GM12864 (cell line): ENCODE measurements at places on chromosomes 7 and 10.

- DNase-seq, result no peak
Measured at GRCh38 chr7:118898284-118898683, 673.8 kb downstream of the ANKRD7 start.

GRCh38 chr7:303884-304573 is 14.1 kb downstream of the FOXL3 start:
- DNase-seq, result no peak

DNA sequence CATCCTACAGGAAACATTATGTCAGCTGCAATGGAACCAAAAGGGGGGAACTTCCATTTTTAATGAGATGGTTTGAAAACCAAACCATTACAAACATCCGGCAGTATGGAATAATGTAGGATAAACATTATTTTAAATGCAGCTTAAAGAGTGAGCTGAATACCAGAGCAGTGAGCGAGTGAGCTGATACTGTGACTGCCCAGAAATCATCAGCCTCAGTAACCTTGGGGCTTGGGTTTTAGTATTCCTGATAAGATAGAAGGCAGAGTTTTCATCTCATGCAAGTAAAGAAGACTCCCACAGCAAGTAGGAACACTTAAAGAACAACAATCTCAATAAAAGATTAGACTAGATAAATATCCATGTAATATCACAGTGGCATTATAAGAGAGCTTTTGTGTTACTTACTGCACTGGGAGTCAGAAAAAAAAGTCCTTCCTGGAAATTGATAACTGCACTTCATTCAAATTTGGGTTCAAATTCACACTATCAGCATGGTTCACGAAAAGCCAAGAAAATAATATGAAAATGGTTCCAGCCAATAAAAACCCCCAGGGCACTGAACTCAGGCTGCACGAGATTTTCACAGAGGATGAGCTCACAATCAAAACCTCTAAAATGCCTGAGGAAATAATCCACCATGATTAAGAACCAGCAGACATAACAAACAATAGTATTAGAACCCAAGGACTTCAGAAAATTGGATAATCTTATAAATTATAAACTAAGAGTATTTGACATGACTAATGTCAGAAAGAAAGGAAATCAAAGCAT is 115.7 kb downstream of the MTPAP start:
- no peak for DNase-seq

GRCh38 chr10:72000073-72001032 is 36.2 kb downstream of the CHST3 start:
- no peak for DNase-seq

DNA sequence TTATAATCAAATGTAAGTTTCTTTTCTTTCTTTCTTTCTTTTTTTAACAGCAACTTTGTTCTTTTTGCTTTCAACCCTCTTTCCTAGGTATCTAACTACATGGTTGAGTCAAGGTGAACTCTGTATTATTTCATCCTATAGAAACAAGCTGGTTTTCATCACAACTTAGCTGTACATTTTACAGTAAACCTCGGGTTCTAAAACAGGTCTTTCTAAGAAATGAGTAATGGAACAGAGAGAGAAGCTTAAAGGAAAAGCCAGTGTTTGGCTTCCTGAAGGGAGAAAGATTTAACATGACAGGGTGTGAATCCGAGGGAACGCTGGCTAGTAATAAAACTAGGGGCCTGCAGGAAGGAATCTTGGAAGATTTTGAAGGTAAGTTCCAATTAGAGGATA is 143.4 kb upstream of the ITGB1 start:
- DNase-seq, result no peak

DNA sequence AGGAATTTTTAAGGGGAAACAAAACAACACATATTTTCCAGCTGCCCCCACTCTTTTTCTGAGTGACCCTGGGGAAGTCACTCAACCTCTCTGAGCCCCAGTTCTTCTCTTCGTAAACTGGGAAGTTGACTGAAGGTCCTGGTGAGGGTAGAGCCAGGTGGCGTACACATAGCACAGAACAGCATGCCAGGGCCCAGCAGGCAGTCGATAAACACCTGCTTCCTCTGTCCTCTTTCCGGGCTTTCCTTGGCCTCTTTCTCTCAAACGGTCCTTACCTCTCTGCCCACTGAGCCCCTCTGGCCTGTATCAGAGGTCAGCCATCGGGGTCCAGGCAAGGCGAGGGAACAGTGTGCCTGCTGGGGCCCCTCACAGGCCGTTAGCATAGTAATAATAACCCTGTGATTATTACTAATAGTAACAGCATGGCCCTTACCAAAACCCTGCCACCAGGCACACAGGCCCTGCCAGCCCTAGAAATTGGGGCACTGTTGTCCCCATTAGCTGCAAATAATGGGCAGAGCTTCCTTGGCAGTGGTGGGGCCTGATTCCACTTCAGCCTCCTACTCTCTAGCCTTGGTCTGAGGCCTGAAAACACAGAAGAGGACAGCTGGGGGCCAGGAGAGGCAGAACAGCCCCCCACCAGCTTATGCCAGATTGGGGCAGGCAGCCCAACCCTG is 37.3 kb upstream of the SLC29A3 start:
- no peak for DNase-seq

GRCh38 chr10:75098902-75099673 is 12.4 kb upstream of the SAMD8 start:
- no peak for DNase-seq

- no peak for DNase-seq
Measured at GRCh38 chr10:70990681-70991080, 102.3 kb upstream of the PCBD1 start.

DNA sequence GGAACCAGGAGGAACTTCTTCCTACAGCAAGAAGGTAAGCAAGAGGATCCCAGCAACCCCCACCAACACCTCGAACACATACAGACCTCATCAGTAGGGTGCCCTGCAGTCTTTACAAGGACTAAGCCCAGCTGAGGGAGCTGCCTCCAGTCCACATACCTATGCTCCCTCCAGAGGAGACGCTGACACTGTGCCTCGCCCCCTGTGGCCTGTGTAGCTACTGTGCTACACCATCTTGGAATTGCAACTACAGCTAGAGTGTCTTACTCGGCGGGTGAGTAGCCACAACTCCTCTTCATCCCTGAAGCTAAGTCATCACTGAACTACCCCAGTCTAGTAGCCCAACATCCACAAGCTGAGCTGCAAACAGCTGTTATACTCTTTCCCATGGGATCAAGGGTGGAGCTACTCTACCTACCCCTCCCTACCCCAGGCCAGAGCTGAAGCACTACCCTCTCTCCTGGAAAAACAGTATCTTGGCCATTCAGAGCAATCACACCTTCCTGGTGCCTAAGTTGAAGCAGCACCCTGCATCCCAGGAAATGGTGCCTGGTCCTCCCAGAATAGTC is 42.2 kb upstream of the CAMK2B start:
- no peak for DNase-seq

DNA sequence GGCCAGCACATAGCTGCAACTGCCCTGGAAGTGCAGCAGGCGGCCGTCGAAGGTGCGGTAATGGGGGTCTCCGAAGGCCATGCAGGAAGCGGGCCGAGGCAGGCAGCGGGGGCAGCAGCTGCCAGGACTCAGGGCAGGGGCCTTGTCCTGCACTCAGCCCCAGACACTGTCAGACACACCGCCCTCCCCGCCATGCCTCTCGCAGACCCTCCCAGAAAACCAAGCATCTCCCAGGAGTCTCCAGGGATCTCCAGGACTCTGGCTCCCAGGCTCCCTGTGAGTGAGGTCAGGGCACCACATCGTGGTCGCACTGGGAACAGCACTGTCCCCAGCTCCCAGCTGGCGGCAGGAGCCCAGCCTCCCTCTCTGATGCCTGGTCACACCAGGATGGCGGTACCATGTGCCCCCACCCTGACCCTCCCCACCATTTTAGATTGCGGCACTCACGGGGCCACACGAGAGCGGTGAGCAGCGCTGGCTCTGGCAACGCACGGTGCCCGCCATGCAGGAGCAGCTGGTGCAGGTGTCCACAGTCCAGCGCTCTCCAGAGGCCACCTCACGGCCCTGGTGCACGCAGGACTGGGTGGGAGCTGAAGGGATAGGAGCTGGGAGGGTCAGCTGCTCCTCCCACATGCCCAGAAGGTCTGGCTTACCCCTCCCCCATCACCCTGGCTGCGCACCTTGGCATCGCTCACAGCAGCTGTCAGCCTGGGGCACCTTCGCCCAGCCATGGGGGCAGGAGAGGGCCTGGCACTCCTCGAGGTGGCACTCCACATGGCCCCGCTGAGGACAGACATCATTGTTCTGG is 17.5 kb downstream of the ATP6V1F start:
- no peak for DNase-seq

DNA sequence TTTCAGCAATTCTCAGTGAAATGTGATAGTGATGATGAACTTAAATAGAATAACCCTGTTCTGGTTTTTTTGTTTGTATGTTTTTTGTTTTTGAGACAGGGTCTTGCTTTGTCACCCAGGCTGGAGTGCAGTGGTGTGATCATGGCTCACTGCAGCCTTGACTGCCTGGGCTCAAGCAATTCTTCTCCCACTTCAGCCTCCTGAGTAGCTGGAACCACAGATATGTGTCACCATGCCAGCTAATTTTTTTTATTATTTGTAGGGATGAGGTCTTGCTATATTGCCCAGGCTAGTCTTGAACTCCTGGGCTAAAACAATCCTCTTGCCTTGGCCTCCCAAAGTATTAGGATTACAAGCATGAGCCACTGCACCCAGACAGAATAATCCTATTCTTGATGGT is 14.3 kb upstream of the COL17A1 start:
- DNase-seq, result no peak
